ENCODE measurements at places on chromosomes 7 and 10.
A peak's percentile ranks its signal among the peaks of the same experiment; 100 is the strongest.

DNA sequence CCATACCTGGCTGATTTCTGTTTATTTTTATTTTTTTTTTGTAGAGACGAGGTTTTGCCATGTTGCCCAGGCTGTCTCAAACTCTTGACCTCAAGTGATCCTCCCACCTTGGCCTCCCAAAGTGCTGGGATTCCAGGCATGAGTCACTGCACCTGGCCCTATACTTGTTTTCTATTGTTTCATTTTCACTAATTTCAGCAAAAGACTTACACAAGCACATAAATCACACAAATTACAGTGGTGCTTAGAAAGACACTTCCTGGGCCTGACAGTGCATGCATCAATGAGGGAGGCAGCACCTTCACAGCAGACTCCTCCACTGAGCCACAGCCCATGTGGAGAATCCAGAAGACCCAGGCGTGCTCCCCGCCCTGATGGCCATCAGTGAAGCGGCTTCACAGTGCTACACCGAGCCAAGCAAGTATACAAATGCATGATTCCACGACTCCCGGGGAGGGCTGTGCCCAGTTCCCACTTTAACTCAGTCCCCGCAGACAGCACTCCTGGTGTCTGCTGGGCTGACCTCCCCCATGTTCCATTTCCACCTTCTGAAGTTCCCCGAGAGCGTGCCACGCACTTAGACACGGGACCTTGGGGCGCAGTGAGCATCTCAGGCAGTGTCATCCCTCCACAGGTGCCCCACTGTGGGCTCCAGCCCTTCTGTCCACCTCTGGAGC lies 20.6 kb downstream of the PITRM1 start:
- DNase-seq = no peak

- DNase-seq = peak; percentile 52
Measured at GRCh38 chr7:28686418-28686800, 271.7 kb downstream of the TRIL start.

- no peak for DNase-seq
Measured at GRCh38 chr10:130935128-130935439, 376.4 kb downstream of the TCERG1L start.

GRCh38 chr10:48241332-48241731 lies 33.2 kb downstream of the FRMPD2 start:
- no peak for DNase-seq

- no peak for DNase-seq
Measured at GRCh38 chr7:143361552-143362130, 872 bp downstream of the FAM131B start.

DNA sequence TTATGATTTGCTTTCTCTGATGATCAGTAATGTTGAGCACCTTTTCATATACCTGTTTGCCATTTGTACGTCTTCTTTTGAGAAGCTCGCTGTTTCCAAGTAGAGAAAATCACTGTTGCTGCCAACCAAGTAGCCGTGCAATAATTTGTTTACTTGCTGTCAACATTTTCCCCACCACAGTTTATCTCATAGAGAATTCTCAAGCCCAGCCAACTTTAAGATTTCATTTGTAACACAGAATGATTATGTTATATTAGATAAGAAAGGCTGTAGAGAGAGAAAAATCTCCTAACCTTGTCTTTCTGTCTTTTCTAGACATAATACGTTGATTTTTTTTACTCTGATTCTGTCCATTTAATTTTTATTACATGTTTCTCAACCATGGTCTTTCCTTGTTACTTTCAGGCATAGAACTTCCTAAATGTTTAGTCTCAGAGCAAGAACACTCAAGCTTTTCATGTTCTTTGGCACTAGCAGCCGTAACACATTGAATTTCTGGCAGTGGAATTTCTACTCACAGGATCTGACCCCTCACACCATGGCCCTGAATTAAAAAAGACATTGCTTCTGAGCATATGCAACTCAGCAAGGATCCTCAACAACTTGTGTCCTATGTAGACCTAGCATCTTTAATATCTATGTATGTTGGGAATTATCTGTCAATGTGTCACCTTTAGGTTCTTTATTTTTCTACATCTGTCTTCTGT lies 23.1 kb downstream of the RPA3 start:
- DNase-seq = no peak

DNA sequence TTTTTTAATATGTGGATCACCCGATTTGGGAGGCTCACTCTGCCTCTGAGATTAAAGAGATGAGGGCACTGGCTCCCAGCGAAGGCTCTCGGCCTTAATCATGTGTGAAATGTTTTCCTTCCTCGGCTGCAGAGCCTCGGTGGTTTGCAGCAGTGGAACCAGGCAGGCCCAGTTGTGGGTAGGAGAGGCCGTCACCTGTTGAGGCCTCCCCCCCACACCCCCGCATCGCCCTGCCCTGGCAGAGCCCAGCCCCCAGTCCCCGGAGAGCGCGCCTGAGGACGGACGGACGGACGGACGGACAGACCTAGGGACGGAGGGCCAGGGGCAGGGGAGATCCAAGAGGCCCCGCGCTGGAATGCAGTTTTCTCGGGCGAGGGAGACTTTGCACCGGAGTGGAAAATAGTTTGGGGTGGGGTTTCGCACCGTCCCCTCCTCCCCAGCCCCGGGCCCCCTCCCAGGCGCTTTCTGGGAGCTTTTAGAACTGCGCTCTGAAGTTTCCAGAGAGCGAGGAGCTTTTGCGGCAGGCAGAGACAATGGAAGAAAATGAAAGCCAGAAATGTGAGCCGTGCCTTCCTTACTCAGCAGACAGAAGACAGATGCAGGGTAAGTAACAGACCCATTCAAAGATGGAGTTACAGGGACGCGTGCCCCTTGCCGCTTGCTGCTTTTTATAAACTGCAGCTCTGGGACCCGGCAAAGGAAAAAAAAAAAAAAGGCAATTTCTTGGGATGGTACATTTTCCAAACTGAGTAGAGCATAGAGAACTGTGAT lies at the start of gene KIAA1217:
Gene KIAA1217, plus strand, starts transcription at position 478 of the 771 bp plus-strand sequence. Its CDS starts 56 bp downstream, at position 534.
- DNase-seq = no peak

All from CD14-positive monocyte (primary cell).